Astrocyte (in vitro differentiated cells and primary cell): ENCODE measurements at places on chromosomes 11 and 22. TPM values are rescaled to one million over a fixed set of nuclear protein-coding genes. Genes with fewer than 3 reads are reported as not detected.

The MMP13 gene
- 1.2 and 3.9 TPM in 2 replicates for total RNA-seq

DNA sequence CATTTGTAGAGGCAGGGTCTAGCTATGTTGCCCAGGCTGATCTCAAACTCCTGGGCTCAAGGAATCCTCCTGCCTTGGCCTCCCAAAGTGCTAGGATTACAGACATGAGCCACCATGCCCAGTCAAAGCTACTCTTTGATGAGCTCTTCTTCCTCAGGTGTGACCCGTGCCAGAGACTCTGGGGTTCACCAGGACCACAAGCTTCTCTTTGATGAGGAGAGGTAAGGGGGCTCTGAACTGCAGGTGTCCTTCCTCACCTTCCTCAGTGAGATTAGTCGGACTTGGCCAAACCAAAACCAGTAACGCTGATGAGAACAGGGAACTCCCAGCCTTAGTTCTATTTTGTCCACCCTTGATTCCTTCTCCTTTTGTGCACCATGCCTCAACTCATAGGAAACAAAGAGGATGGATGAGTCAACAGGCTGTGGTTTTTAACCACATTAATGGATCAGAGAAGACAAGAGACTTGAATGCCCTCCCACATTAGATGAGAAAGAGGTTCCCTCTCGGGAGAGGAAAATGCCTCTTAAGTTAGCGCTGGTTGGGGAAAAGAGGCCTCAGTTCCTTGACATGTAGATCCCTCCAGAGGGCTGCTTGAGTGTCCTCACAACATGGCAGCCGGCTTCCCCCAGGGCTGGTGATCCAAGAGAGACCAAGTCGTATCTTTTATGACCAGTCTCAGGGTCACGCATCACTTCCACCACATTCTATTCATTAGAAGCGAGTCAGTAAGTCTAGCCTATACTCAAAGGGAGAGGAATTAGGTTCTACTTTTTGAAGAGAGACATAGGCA, 25.7 kb upstream of the CTR9 start:
- DNase-seq: peak; percentile 97

The DBX1 gene
- total RNA-seq: not detected in 2 replicates

GRCh38 chr22:21917181-21917958, 35.3 kb downstream of the PPM1F start:
- peak; percentile 18 for DNase-seq

The CCDC116 gene
- total RNA-seq: 0.11 and 0.22 TPM in 2 replicates

The SLC43A3 gene
- 13.3 and 16.4 TPM in 2 replicates for total RNA-seq

DNA sequence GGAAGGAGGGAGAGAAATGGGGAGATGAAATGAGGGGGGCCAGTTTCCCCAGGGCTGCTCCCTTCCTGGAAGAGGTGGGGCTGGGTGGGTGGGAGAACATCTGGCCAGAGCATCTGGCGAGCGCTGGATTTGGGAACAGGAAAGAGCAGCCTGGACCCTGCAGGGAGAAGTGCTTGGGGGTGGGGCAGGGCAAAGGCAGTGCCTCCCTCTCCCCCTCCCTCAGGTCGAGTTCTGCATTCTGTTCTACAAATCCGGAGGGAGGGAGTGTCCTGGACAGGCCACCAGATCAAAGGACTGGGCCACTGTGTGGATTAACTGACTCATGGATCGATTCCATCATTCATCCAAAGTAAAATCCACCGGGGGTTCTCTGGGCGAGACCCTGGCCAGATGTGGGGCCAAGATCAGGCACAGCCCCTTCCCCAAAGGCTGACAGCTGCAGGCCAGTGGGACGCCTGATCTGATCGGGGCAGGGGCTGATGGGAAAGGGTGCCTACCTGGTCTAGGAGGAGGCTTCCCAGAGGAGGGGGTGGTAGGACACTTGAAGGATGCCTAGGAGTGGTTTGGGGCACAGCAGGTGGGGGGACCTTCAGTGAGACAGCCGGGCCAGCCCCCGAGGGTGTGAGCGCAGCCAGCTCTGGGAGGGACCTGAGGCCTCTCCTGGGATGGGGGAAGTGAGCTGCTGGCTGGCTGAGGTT, 57.5 kb downstream of the CACNA1I start:
- no peak for DNase-seq

GRCh38 chr11:103370076-103370475, 260.9 kb downstream of the DYNC2H1 start:
- no peak for DNase-seq

GRCh38 chr11:21460082-21460481, 732.8 kb upstream of the ANO5 start:
- no peak for DNase-seq

The NKAPD1 gene
- total RNA-seq: 24.3 and 27.7 TPM in 2 replicates

The OR8G5 gene
- not detected in 2 replicates for total RNA-seq

The GP1BB gene
- total RNA-seq: 0.95 and 2.8 TPM in 2 replicates

The HIPK3 gene
- total RNA-seq: 73.2 and 78.5 TPM in 2 replicates

The FSHB gene
- total RNA-seq: not detected in 2 replicates

The CNTF gene
- total RNA-seq: 1.4 and 1.7 TPM in 2 replicates

- no peak for DNase-seq
Measured at GRCh38 chr11:71499546-71499945, 27.5 kb upstream of the KRTAP5-7 start.

The MGAT3 gene
- 7.9 and 9.7 TPM in 2 replicates for total RNA-seq

The GPR137 gene
- total RNA-seq: 46.8 and 48.5 TPM in 2 replicates

DNA sequence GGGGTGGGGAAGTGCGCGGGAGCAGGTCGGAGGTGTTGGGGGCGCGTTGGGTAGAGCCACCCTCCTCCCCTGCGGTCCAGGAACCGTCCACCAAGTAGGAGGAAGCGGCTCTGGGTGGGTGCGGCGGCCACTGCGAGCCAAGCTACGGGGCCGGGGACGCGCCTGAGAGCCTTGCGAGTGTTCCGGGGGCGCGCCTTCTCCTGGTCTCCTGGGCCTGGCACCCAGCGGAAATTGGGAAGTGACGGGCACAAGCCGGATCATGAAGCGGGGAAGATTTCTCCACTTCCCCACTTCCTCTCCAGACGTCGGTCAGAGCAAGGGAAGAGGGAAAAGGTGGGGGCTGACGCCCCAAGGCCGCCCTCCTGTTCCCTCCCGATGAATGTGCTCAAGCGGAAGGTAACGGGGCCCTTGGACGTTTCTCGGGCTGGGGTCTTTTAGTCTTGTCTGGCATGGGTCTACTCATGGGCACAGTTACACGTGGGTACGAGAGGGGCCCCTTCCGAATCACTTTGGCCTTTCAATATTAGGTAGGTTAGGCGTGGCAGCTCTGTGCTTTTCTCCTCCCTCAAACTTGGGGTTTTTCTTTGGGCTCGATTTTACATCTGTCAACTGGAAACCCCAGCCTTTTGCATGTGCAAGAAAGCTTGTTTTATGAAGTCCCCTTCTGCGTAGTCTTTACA, 865 bp downstream of the RBM14 start:
- DNase-seq: peak; percentile 40

- DNase-seq: no peak
Measured at GRCh38 chr11:203056-203944, 3.9 kb downstream of the BET1L start.

The HEPHL1 gene
- not detected in 2 replicates for total RNA-seq

The FHIP1B gene
- 18.2 and 19.6 TPM in 2 replicates for total RNA-seq

DNA sequence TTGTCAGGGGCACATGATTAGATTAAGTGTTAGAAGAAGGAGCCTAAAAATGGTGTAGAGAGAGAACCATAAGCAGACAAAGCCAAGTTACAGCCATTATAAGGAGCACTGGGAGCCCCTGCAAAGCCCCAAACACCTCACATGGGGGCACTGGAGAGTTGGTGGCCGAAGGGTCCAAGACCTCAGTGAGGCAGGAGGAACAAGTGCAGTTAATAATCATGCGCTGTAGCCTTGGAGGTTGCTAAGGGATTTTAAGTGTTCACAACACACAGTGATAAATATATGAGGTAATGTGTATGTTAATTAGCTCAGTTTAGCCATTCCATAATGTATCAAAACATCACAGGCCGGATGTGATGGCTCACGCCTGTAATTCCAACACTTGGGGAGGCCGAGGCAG, 54.4 kb upstream of the JAM3 start:
- DNase-seq: no peak

GRCh38 chr11:78940500-78941225, 366.0 kb upstream of the NARS2 start:
- no peak for DNase-seq

DNA sequence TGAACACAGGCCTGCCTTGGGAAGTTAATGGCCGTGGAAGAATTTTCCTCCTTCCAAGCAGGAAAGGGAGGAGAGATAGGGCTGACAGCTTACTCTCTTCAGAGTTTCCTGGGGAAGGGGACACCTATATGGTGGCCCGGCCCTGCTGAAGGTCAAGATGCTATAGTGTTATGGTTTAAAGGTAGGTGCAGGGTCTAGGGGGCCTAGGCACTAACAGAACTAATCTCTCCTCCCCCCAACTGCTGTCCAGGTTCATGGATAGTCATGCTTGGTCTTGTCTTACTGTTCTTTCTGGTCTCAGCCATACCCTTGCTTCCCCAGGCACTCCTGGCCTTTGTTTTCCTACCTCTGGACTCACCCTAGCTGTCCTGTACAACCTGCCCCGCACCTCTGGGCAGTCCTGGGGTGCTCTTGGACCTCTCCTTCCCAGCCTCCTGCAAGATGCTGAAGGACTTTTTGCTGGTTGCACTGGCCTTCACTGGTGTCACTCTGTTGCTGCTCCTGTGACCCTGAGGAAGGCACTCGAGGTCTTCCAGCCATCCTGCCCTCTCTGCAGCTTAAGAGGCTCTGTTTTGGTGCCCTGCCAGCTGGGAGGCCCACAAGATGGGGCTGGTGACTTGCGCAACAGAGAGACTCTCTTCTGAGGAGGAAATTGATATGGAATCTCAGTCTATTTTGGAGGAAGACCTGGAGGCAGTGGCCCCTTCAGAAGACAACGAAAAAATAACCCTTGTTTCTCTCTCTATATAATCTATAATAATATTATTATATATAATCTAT, 17.9 kb downstream of the SEC14L3 start:
- DNase-seq: no peak

The NPTXR gene
- 5.1 and 5.4 TPM in 2 replicates for total RNA-seq

GRCh38 chr11:44421090-44421675, 111.2 kb upstream of the ALX4 start:
- no peak for DNase-seq

- DNase-seq: no peak
Measured at GRCh38 chr11:10587995-10588394, 19.5 kb upstream of the LYVE1 start.

DNA sequence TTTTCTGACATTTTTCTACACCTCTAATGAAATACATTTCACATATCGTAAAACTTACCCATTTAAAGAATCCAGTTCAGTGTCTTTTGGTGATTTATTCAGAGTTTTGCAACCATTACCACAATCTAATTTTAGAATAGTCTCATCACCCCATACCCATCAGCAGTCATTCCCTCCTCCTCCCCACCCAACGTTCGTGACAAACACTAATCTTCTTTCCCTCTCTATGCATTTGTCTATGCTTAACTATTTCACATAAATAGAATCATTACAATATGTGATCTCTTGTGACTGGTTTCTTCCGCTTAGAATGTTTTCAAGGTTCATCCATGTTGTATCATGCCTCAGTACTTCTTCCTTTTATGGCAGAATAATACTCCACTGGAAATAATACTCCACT, 9.5 kb downstream of the TTC28 start:
- no peak for DNase-seq

- DNase-seq: no peak
Measured at GRCh38 chr11:18492888-18493287, 33.9 kb downstream of the TSG101 start.

DNA sequence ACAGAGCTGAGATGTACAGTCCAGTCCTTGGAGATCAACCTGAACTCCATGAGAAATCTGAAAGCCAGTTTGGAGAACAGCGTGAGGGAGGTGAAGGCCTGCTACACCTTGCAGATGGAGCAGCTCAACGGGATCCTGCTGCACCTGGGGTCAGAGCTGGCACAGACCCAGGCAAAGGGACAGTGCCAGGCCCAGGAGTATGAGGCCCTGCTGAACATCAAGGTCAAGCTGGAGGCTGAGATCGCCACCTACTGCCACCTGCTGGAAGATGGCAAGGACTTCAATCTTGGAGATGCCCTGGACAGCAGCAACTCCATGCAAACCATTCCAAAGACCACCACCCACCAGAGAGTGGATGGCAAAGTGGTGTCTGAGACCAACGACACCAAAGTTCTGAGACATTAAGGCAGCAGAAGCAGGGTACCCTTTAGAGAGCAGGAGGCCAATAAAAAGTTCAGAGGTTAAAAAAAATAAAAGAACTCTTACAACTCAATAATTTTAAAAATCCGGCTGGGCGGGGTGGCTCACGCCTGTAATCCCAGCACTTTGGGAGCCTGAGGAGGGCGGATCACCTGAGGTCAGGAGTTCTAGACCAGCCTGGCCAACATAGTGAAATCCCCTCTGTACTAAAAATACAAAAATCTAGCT, 69.9 kb upstream of the RTL6 start:
- no peak for DNase-seq

- no peak for DNase-seq
Measured at GRCh38 chr11:76772100-76772782, 10.9 kb upstream of the TSKU start.

GRCh38 chr22:38973289-38974169, 8.6 kb upstream of the APOBEC3B start:
- DNase-seq: peak; percentile 6

- peak; percentile 50 for DNase-seq
Measured at GRCh38 chr11:105673089-105673488, 63.2 kb downstream of the GRIA4 start.

The LINC01488 gene
- not detected in 2 replicates for total RNA-seq

GRCh38 chr11:8098361-8098760, 17.4 kb downstream of the TUB start:
- DNase-seq: peak; percentile 47

The ADORA2A gene
- total RNA-seq: 2.2 and 3.9 TPM in 2 replicates

The LRRC10B gene
- 0.09 and 0.12 TPM in 2 replicates for total RNA-seq

The MS4A6E gene
- total RNA-seq: not detected in 2 replicates

The FAM111B gene
- 0.72 and 0.95 TPM in 2 replicates for total RNA-seq

The DENND6B gene
- total RNA-seq: 5.4 and 5.8 TPM in 2 replicates

GRCh38 chr11:92980312-92980711, 10.9 kb downstream of the MTNR1B start:
- DNase-seq: no peak

GRCh38 chr11:8983552-8983951, 19.3 kb upstream of the TMEM9B start:
- DNase-seq: no peak

The TESMIN gene
- total RNA-seq: 1.1 and 1.7 TPM in 2 replicates

The ISX gene
- not detected in 2 replicates for total RNA-seq

The EP300 gene
- total RNA-seq: 54.4 and 64.7 TPM in 2 replicates

DNA sequence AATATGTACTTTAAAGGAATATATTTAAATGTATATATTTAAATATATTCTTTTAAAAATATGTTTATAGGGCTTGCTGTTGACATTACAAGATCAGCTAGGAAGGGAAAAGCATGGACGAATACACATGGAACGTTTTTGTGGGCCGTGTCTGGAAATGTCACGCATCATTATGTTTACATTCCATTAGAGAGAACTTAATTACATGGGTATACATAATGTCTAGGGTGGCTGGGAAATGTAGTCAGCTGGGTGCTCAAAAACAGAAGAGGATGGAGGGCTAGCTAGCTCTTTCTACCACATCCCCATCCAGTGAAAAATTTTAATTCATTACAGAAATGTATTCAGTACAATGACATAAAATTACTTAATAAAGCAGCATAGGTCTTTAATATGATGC, 371.2 kb downstream of the DYNC2H1 start:
- no peak for DNase-seq

- no peak for DNase-seq
Measured at GRCh38 chr11:127252321-127252720, 251.8 kb upstream of the KIRREL3 start.
